ENCODE measurements at places on chromosomes 5 and 9. TPM values are rescaled to one million over a fixed set of nuclear protein-coding genes. Genes with fewer than 3 reads are reported as not detected.

Gene DNAI1
- total RNA-seq, result not detected

Gene CCDC180
- total RNA-seq, result 1.4 TPM

Gene FAM169A
- total RNA-seq, result 3.8 TPM

Gene C9
- not detected for total RNA-seq

Gene IL12B
- not detected for total RNA-seq

Gene PSIP1
- 31.7 TPM for total RNA-seq

Gene AMBP
- total RNA-seq, result not detected

Gene HRH2
- total RNA-seq, result 52.7 TPM

Gene RETREG1
- 156 TPM for total RNA-seq

Gene OLFML2A
- total RNA-seq, result 32.2 TPM

Gene EMB
- total RNA-seq, result 12.3 TPM

Gene FRRS1L
- total RNA-seq, result 1.7 TPM

Gene ADAMTSL1
- 4.1 TPM for total RNA-seq

Gene EDIL3
- total RNA-seq, result 10.0 TPM

Gene NR6A1
- 1.3 TPM for total RNA-seq

Gene SPINK7
- total RNA-seq, result not detected

Gene ROR2
- 0.65 TPM for total RNA-seq

Gene MYMK
- total RNA-seq, result not detected

Gene GLIPR2
- 6.4 TPM for total RNA-seq

Gene PCDHGB4
- total RNA-seq, result 7.6 TPM

Gene CLIC3
- 3.5 TPM for total RNA-seq

Gene KIF12
- not detected for total RNA-seq

Gene AFAP1L1
- 52.6 TPM for total RNA-seq

Gene ADAMTSL2
- 4.9 TPM for total RNA-seq

Gene PRR7
- total RNA-seq, result 2.9 TPM

Gene SLC35A4
- total RNA-seq, result 85.9 TPM

Gene EXD3
- 12.0 TPM for total RNA-seq

Gene LHX6
- 8.5 TPM for total RNA-seq

Gene AFF4
- total RNA-seq, result 57.1 TPM

Gene LRRC19
- total RNA-seq, result not detected

Gene PCDHB3
- total RNA-seq, result 1.6 TPM

Gene FOXI1
- total RNA-seq, result not detected

Gene HEMGN
- total RNA-seq, result 1.1 TPM

Gene AK6
- total RNA-seq, result 20.8 TPM

Gene CNTFR
- total RNA-seq, result 0.76 TPM

Gene KIF24
- 0.33 TPM for total RNA-seq
